G401 (cell line): ENCODE measurements at places on chromosomes 1 and 21. TPM values are rescaled to one million over a fixed set of nuclear protein-coding genes. Genes with fewer than 3 reads are reported as not detected.

DNA sequence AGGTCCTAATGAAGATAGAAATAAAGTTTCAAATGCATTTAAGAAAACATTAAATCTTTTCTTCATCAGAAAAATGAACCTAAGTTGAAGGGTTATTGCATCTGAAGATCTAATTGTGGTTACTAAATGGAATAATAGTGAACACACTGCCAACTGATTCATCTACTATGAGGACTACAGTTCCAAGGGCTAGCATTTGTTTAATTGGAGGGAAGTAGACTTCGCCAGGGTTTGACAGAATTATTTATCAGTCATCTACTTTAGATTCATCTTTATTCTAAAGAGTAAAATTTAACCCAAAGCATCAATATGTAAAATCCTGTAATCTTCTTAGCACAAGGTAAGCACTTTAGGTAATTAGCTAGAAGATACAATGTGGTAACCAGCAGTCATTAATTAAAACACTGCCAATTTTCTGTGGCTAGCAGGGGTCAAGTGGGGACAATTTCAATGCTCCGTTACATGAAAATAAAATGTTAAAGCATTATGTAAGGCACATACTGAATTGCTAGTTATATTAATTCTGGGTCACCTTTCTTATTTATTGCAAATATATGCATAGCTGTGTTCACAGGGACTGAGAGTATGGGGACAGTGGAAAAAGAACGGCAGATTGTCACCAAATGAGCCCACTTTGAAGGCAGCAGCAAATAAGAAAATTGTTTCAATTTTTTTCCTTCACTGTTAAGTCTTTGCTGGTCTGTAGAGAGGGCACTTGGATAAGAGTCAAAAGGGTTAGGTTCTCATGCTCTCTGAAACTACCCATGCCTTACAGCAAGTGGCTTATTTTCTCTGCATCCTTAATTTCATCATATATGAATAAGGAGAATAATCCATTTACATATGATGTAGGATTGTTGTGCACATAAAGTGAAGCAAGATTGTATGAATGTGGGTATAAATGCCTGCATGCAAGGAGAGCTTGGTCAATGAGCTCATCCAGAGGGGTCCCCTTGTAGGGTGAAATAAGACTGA is 416.0 kb downstream of the PCP4 start:
- no peak for DNase-seq

DNA sequence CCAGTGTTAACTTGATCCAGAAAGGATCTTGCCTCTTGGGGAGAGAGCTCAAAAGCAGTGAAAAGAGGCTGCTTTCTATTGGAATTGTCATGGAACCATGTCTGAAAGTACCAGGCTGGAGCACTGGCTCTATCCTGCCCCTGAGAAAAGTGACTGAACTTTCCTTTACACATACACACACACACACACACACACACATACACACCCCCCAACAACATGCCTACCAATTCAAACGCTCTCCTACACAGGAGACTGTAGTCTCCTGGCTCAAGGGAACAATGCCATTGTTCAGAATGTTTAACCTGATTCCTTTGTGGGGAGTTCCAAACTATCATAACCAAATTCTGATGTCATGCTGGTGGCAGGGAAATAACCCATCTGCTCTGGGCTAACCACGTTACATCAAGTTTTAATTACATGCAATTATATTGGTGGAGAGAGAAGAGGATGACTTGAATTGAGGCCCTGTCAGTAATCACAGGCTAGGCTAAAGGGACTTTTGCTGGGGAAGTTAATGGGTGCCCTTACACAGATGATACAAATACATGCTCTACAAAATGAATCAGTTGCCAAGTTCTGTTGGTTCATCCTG is 52.3 kb upstream of the DUSP10 start:
- DNase-seq = no peak

- DNase-seq = peak; percentile 86
Observed at GRCh38 chr1:16351994-16352841, at the start of gene FBXO42. TSS of gene FBXO42 (minus strand) at chr1:16352480. CDS start at chr1:16315418, 37,062 bp downstream.

DNA sequence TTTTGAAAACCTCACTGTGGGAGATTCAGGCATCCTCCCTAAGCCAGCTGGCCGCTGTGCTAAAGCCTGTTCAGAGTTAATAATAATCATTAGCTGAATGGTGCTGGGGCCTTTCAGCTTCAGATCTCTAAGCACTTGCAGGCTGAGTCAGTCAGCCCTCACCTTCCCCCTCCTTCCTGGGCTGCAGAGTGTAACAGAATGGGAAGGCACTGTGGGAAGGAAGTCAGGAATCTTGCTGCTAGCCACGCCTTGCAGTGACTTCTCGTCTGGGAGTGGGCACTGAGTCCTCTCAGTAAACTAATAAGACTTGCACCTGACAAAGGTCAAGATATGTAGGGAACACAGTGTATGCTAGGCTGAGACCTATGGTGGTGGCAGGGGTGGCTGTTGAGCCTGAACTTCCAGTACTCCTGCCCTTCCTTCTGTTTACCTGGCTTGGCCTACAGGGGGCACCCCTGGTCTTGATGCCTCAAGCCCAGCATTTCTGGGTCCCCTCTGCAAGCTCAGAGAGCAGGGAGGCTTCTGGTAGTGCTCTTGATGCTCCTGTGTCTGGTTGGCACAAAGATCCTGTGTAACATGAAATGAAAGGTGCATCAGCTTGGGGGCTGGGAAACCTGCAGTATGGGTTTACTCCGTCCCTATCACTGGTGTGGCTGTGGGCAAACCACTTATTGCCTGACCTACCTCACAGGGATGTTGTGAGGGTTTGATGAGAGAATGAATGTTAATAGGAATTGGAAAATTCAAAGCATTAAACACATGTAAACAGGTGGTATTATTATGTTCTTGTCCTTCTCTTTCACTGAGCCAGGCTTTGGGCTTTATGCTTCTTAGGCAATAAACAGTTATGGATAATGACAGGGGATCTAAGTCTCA is 6.0 kb downstream of the CYB561D1 start:
- peak; percentile 51 for DNase-seq

DNA sequence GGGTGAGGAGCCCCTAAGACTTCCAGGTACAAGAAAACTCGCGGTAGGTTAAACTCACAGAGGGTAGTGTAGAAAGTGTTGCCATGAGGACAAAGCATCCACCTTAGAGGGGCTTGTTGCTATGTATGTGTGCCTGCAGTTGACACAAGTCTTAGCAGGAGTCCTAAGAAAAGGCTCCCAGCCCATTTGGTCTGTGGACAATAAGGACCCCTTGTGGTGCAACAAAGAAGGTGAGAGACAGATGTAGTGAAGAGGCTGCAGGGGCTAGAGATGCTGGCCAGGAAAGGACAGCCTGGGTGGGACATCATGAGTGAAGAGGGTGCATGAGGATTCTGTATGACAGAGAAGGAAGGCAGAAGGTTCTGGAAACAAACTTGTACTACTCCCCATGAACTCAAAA is 36.3 kb upstream of the IL10 start:
- peak; percentile 14 for DNase-seq

GRCh38 chr1:104463126-104463697 is 713.5 kb downstream of the AMY1C start:
- DNase-seq = no peak

GRCh38 chr1:163055005-163055404 is 14.2 kb upstream of the RGS4 start:
- no peak for DNase-seq

DNA sequence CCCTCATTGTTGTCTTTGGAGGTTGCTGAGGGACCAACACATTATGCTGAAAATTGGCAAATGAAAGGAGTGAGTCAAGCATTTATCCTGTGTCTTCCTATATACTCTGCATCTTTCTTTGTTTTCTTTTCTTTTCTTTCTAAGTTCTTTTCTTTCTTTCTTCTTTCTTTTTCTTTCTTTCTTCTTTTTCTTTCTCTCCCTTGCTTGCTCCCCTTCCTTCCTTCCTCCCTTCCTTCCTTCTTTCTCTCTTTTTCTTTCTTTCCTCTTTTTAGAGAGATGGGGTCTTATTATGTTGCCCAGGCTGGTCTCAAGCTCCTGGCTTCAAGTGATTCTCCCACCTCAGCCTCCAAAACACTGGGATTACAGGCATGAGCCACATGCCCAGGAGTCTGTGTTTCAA is 28.3 kb upstream of the COX20 start:
- DNase-seq = no peak

GRCh38 chr1:210129759-210130158 is 102.8 kb upstream of the SERTAD4 start:
- no peak for DNase-seq

DNA sequence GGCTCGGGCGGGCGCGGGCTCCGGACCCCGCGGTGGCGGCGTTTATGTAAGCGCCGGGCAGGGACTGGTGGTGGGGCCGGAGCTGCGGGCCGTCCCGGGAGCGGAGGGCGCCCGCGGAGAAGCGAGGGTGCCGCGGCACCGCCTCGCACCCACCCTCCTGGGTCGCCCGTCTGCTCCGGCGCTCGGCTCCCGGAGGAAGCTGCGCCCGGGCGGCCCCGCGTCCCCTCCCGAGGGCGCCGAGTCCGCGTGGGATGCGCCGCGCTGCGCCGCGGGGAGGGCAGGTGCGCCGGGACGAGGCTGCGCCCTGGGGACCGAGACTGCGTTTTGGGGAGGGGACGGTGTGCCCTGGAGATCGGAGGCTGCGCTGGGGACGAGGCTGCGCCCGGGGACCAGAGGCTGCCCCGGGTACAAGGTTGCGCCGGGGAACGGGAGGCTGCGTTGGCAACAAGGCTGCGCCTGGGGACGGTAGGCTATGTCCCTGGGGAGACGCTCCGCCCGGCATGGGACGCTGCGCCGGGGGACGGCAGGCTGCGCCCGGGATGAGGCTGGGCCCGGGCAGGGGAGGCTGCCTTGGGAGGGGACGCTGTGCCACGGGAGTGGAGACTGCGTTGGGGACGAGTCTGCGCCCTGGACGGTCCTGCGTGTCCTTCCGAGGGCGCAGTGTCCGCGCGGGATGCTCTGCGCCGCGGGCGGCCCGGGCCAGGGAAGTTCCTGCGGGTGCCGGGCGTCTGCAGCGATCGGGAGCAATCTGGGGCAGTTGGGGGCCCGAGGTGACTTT is 627 bp downstream of the ADARB1 start:
- no peak for DNase-seq

GRCh38 chr1:41902664-41903063 is 16.1 kb downstream of the HIVEP3 start:
- no peak for DNase-seq

DNA sequence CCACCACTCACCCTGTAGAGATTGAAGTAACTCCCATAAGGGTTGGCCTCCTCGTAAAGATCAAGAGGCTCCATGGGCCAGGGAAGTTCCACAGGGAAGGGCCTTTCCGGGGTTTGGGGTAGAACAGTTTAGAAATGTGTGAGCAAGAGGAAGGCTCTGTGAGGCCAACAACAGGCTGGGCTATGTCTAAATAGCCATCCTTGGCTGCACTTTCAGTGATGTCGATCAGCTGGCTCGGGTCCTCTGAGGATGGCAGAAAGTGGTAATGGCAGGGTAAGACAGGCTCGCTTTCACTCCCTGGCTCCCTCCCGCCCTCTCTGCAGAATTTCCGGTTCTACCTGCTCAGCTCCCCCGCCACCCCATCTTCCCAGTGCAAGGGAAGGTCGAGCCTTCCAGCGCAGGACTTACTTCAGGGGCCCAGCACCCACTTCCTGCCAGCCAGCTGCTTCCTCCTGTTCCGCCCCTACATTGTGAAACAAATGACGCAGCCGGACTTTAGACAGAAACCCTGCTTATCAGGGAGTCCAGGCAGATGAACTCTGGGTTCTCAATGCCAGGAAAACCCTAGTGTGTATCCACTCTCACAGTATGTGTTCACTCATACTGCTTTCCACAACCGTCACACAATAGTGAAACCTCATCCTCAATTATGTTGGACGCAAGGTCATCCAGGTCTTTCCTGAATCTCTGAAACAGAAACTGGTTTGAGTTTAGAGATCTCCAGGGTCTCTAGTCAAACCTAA is 7.3 kb downstream of the F11R start:
- no peak for DNase-seq

- peak; percentile 22 for DNase-seq
Observed at GRCh38 chr1:241985787-241986186, 13.1 kb downstream of the MAP1LC3C start.

DNA sequence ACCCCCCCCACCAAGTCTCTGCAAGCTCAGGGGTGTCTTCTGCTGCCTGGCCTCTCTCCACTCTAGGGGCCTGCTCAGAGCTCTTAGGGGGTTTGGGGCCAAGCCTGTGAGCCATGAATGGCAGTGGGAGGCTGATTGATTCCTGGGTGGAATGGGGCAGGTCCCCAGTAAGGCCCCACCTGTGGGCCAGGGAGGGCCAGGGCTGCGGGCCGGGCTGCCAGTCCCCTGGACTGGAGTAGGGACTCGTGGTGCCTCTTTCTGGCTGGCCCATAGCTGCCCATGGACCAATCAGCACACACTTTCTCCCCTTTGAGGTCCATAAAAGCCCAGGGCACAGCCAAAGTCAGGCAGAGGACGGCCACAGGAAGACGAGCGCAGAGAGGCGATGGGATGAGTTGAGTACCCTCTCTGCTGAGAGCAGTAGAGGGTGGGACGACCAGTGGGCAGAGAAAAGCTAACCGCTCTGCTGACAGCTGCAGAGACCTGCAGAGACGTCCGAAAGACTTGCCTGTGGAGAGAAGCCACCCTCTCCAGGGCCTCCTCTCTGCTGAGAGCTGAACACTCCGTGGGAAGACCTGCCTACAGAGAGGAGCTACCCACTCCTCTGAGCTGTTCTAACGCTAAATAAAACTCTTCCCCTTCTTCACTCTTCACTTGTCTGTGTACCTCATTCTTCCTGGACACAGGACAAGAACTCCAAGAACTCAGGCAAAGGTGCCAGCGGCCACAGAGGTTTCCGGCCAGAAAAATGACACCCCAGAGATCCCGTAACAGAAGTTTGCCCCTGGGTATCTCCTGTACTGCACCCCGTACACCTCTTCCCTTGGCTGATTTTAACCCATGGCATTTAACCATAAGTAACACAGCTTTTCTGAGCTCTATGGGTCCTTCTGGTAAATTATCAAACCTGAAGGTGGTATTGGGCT is 38.2 kb upstream of the TARDBP start:
- DNase-seq = no peak

- no peak for DNase-seq
Observed at GRCh38 chr1:82225421-82226185, 424.9 kb downstream of the ADGRL2 start.

- no peak for DNase-seq
Observed at GRCh38 chr1:165241952-165242351, 114.6 kb downstream of the LMX1A start.

GRCh38 chr1:205293350-205294074 is 28.0 kb downstream of the NUAK2 start:
- DNase-seq = no peak

DNA sequence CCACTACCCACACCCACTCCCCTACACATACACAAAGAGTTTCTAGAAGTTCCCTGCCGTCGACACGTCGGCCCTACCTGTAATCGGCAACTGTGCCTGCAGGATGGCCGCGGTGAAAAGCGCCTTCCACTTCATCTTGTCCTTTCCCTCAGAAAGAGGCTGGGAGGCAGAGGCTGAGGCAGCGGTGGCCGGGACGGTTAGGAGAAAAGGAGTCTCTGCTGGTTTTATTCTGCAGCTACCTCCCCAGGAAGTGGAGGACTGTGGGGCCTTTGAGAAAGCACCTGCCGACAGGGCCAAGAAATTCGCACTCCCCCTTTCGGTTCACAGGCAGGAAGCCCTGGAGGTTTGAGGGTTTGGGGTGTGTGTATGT is at the start of gene CD247:
Gene CD247, minus strand, starts transcription at position 199 of the 370 bp plus-strand sequence. Its CDS starts 64 bp downstream, at position 135.
- no peak for DNase-seq

Gene IGSF9
- not detected in 2 replicates for total RNA-seq

Gene CBR3
- total RNA-seq = 39.2 and 53.8 TPM in 2 replicates
